ENCODE measurements at places on chromosomes 5 and 9.
A peak's percentile ranks its signal among the peaks of the same experiment; 100 is the strongest.

DNA sequence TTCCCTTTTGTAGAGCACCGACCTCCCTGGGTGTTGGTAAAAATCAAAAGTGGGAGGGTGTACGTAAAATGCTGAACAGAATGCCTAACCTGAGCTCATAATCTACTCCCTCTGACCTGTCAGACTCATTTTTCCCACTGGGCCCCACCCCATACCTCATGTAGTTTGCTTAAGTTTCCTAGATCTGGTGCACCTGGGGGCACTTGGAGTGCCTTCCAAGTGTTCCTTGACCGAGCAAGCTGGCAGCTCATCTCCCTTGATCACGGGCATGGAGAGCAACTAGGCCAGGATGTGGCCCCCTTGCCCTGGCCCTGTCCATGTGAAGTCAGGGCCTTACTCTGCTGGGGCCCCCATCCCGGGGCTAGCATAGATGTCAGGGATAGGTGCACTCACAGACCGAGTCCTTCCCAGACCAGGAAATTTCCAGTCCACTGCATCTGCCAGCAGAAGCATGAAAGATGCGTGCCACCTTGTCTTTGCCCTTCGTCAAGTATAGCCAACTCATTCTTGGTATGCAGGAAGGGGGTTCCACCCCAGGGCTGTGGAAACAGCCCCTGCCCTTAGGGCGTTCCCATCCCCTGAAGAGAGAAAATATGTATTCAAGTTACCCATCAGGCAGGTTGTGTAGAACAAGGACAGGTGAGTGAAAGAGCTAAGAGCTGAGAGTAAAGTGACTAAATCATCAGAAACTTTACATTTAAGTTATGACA, 41.9 kb downstream of the SLC22A5 start:
- peak; percentile 42 for DNase-seq

GRCh38 chr5:32074401-32074800, 99.7 kb downstream of the GOLPH3 start:
- no peak for DNase-seq

DNA sequence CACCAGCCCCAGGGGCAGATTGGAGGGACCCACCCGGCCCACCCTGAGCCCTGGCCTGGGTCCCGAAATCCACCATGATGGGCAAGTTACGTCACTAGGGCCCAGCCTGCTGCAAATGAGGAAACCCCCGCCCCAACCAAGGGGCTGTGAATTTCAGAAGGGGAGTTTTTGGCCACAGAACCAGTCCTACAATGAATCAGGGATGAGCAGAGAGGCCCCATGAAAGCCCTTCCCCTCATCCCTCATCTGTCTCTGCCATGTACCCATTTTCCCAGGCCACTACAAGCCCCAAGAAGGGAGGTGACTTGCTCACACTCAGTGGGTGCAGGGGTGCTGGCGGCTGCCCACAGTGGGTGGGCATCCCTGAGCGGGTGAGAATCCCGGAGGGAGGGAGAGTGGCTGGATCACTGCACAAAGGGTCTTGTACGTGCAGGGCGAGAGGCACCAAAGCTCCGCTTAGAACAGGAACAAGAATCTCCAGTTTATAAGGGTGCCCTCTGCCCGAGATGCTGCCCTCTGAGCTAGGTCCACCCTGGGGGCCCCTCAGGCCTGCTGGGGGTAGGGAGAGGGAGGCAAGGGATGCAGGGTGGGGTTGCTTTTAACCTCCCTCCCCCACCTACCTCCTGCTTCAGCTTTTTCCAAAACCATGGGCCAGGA, 10.4 kb upstream of the TCF7 start:
- peak; percentile 55 for DNase-seq

DNA sequence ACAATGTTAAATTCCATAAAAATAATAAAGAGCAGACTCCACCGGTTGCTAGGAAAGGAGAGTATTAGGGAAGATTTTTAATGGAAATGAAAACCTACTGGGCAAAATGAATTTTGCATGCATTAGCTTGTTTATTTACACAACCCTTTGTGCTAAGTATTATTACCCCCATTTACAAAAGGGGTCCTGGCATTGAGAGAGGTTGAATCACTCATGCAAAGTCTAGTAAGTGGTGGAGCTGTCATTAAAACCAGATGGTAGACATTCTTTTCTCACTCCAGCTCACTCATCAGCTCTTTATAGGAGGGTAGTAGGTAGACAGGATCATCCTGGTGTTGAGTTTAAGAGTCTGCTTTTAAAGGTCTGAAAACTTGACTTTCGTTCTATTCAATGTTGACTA, 395.1 kb downstream of the PLK2 start:
- DNase-seq = no peak

DNA sequence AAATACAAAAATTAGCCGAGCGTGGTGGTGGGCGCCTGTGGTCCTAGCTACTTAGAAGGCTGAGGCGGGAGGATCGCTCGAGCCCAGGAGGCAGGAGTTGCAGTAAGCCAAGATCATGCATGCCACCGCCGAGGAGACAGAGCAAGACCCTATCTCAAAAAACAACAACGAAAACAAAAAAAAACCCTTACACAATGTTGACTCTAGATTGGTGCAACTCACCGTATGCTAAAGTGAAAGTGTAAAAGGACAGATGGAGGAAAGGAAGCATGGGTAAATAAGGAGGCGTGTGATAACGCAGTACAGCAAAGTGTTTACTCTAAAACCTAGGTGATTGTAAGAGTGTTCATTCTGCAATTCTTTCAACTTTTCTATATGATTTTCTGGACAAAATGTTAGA, 15.9 kb upstream of the RUFY1 start:
- no peak for DNase-seq

DNA sequence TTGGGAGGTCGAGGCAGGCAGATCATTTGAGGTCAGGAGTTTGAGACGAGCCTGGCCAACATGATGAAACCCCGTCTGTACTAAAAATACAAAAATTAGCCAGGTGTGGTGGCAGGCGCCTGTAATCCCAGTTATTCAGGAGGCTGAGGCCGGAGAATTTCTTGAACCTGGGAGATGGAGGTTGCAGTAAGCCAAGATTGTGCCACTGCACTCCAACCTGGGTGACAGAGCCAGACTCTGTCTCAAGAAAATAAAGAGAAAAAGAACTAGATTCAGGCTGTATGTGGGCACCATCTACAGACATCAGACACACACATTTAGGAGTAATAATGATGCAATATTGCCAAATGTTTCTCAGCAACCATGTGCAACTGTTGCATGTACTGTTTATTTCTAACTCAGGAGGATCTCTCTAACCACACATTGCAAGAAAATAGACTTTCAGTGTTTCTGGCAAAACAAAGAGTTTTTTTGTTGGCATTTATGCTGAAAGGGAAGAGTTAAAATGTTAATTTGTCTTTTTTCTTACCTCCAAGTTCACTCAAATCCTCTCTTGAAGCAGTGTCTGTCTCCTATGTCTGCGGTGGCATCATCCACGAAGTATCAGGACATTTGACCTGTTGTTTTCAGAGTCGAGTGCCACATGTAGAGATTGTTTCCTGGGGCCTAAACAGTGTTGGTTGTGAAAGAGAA, 5.1 kb upstream of the ORM1 start:
- DNase-seq = peak; percentile 27

GRCh38 chr5:132203916-132204315, 23.7 kb downstream of the P4HA2 start:
- DNase-seq = no peak

GRCh38 chr9:109865521-109865920, 85.5 kb downstream of the PALM2AKAP2 start:
- DNase-seq = no peak

DNA sequence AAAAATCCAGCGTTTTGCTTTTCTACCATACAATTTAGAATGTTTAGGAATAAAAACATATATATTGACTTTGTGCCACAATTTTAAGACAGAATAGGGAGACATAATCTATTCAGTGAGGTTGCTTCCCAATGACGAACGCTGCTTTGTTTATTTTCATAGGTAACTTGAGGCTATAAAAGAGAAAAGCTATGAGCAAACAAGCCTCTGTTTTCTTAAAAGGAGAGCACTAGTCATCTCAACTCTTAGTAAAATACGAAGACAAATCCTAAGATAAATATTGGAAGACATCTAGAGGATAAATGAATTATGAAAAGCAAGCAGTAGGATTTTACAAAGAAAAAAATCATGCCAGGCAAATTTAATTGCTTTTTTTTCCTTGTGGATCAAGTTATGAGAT, 363.6 kb downstream of the ANXA1 start:
- no peak for DNase-seq

DNA sequence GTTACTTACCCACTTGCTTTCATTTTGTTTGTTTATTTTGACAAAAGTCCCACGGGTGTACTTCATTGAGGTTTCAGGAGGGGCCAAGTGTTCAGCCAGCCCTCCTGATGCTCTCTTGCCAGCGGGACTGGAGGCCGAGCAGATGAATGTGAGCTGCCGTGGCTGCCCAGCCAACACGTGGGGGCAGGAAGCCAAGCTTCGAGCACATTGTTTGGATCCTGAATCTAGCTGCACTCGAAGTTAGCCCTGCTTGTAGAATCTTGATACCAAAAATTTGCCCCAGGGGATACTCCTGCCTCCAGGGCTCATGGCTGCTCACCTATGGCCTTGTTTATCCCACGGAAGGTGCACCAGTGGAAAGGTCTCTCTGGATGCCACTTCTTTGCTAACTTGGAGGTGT, 49.3 kb downstream of the RASGEF1C start:
- DNase-seq = no peak

DNA sequence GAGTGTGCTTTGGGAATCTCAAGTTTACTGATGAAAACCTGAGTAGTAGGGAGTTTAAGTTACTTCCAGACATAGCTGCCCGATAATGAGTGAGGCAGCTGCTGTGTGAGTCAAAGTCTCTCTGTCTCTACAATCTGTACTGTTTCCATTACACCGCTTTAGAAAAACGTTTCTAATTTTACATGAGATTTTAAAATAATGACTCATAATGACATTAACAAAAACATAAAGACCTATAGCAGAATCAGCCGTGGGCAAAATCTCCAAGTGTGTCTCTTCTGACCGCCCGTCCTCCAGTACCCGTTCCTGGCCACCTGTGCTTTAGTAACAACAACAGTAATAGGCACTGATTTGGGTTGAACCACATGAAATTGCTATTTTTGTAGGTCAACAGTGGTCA, 69.6 kb upstream of the PRRC1 start:
- no peak for DNase-seq

DNA sequence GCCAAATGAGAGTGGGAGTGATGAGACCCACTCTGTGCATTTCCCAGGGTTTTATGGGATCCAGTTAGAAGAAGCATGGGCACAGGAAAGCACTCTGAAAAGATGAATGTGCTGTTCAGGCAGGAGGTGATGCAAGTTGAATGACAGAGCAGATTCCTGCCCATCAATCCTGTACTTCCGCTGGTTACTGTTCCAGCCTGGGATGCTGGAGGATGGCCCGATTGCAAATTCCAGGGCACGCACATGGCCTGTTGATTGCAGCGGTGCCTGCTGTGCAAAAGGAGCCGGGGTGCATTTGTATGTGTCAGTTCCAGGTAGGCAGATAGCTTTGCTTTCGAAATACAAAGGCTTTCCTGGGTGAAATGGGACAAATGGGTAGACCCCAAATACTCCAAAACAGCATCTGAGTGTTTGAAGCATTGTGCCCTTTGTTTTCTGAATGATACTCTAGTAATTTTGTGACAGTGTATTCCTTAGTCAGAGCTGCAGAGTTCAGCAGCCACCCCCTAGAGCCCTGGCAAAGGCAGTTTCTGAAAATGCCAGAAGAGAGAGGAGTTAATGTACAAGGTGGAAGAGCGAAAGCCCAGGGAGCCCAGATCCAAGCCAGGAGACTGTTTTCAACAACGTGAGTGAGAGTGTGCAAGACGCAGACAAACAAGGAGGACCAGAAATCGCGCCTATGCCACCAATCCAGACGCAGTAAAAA, 454.2 kb upstream of the CLINT1 start:
- no peak for DNase-seq

DNA sequence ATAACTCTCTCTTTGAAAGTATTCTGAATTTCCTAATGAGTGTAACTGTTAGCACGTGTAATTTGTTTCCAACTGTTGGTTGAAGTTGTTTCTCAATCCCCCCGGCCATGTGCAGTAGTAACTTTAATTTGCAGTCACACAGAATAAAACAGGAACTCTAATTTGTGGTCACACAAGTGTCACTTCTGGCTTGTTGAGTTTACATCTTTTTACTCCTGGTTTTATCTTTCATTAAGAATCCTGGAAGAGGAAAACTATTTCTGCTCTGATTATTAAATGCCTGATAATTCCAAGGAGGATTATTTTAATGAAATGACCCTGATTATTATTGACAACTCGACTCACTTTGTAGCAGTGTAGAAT, 1.2 kb downstream of the SCAMP1 start:
- no peak for DNase-seq

- DNase-seq = no peak
Measured at GRCh38 chr5:139431706-139432105, 7.6 kb downstream of the DNAJC18 start.

GRCh38 chr9:132769906-132770769, 99.9 kb downstream of the GTF3C4 start:
- DNase-seq = peak; percentile 80

DNA sequence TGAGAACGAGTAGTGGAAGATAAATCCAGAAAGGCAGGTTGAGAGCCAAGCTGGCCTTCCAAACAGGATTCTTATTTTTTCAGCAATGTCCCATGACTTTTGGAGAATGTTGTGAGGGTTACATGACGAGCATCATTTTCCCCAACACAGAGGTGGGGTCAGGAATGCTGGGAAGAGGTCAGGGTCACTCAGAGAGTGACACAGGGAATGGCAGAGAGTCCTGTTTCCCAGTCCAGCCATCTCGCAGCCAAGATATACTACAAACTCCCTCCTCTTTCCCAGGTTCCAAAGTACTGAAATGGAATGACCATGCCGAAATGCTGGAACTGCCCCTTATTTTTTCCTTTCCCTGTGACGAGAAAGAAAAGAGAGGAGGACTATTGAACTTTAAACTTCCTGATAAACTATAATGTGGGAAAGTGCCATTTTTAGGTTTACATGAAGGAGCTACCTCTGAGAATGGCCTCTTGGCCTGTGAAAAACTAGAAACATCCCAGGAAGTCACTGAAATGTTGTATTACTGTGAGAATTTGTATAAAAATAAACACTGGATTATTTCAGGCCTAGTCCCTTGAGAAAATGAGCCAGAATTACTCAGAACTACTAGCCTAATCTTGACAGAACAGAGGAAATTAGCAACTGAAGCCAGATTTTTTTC, 420.4 kb downstream of the CETN3 start:
- DNase-seq = no peak

DNA sequence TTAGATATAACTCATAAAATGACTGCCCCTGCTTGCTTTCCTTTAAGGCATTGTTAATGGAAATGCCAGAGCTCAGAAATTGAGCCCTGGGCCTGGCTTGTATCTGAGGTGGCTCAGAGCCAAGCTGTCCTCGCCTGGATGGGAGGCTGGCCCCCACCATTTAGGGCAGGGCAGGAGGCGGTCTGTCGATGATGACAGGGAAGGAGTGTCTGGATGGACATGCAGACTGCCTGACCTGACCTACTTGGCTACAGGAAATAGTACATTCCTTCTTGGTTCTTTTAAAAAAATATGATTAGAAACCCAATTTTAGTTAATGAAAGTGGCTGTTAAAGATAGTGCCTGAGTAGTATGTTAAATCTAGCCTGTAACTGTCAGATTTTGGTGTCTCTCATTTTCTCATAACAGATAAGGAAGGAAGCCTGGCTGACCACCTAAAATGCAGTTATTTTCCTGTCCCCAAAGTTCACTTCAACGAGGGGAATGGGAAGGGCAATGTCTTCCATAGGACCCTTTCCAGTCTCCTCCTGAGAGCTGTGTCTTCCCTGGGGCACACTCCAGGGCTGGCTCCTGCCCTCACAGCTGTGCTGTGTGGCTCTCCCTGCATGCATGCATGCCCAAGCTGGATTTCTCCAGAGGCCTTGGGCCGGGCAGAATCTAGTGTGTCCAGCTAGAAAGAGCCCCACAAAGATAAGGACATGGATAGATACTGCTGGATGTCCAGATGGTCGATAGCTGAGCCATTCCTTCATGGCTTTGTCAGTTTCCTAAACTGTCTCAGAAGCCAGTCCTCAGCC, 42.3 kb downstream of the MACROH2A1 start:
- no peak for DNase-seq

Data from activated CD4-positive, alpha-beta T cell treated with anti-CD3 and anti-CD28 coated beads, Interleukin-2, Interleukin-6, amounts not matched to agents 100 ng/mL and 50 ng/mL, durations not matched to agents 16 hours and 8 hours (primary cell).